ENCODE measurements at places on chromosomes 5 and 9.

DNA sequence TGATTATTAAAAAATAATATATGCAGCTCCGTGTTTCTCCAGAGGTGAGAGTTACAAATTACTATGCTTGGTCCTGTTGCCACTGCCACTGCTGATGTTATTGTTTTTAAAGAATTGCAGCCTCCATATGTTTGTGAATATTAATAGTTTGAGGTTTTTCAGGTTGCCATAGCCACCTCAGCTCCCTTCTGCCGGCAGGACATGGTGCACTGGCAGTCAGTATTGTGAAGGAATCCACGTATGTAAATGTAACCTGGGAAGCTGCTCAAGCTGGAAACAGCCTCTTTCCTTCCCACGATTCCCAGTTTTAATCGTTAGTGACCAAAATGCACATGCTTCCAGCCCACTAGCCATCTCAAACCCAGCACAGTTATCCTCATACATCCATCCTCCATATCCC, 184.4 kb upstream of the CCNG1 start:
- no peak for DNase-seq

- DNase-seq = no peak
Observed at GRCh38 chr9:95746408-95747180, 128.9 kb upstream of the ERCC6L2 start.

DNA sequence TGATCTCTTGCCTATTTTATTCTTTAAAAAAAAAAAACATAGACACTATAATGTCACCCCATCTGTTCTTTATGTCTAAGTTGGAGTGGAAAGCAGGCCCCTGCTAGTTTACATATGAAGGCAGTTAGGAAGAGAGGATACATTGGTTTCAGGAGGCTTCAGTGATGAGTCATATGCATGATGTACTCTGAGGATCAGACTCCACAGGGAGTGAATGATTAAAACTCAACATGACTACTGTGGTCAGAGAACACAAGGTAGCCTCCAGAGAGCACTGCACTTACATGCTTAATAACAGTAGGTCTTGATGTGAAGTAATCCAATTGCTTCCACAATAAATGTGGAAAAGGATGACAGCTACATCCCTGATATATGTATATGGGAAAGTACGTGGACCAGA, 22.7 kb upstream of the FSTL4 start:
- peak; percentile 47 for DNase-seq

- DNase-seq = no peak
Observed at GRCh38 chr5:43033841-43034590, 6.1 kb downstream of the ANXA2R start.

GRCh38 chr5:170885256-170885655, 23.4 kb downstream of the RANBP17 start:
- DNase-seq = no peak

- peak; percentile 72 for DNase-seq
Observed at GRCh38 chr9:29214154-29214689, 1640.9 kb upstream of the C9orf72 start.

DNA sequence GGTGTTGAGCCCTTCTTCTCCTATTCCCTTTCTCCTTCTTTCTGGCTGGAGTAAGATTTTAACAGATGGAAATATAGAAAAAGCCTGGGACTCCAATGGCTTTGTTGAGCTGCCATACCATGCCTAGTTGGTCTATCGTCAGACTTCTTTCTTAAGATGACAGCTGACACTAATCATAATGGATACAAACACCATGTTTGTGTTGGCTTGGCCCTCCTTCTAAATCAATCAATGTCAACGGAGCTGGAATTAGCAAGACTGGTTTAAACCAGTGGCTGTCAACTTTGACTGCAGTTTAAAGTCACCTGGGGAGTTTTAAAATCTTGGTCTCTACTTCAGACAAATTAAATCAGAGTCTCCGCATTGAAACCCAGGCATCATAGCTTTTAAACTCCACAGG, 264.5 kb upstream of the PRR16 start:
- DNase-seq = no peak

- DNase-seq = peak; percentile 42
Observed at GRCh38 chr9:9091387-9091786, 1291.8 kb upstream of the DMAC1 start.

DNA sequence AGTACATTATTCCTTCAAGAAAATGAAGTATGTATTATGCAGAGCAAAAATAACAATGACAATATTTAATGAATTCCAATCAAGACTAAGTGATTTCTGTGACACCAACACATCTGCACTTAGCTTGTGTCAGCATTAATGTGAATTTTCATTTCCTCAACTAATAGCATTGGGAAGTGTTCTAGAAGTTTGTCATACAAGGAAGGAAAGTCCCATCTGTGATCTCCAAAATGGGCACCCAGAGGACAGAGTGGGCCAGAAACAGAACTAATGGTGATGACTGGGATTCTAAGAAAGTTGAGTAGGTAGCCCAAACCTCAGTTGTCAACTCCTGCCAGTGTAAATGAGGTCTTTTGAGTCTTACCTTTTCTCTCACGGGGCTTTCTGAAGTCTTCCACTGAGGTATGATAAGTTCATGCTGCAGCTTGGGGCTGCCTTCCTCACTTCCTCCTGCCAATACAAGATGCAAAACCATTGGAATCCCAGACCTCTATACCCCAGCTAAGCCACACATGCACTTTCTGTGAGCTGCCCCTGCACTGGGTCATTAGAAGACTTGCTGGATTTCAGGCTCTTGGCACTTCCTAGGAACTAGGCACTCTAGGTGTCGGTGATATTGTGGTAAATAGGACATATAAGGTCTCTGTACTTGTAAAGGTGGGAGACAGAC, 4.9 kb downstream of the ADAM19 start:
- DNase-seq = no peak

DNA sequence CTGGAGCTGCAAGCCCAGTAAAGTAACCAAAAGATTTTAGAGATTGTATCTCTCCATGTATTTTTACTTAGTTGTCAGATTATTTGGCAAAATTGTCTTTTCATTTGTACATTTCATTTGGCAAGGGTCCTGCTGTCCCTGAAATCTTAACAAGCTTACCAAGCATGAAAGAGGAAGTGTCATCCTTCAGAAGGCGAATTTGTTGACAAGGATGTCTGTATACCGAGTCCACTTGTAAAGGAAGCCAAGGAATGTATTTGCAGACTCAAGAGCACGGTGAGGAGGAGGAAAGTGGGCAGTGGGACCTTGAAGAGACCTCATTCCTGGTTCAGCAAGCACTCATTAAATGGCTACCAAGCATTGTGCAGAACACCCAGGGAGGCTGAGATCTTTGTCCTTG, 7.5 kb upstream of the OTULINL start:
- DNase-seq = no peak

DNA sequence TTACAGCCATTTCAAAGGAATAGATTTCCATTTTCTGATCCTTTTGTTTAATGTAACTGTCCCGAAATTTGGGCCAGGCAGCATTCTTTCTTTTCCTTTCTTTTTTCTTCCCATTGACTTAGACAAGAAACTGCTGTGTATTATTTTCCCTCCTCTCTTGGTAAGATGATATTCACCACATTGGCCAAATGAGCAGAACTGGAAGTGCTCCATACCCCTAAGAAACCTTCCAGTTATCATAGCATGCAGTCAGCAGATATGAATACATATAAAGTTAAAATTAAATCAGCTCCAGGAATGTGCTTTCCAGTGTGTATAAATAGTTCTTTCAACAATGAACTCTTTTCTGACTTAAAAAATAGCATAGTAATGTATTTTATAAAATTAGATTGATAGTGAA, 168.5 kb upstream of the GAS1 start:
- DNase-seq = no peak

All from hepatocyte (in vitro differentiated cells).